Muscle of leg (tissue), 16 donors: ENCODE measurements at places on chromosomes 6 and 20.

GRCh38 chr6:14309516-14309915, 191.9 kb downstream of the CD83 start:
- no peak for DNase-seq

DNA sequence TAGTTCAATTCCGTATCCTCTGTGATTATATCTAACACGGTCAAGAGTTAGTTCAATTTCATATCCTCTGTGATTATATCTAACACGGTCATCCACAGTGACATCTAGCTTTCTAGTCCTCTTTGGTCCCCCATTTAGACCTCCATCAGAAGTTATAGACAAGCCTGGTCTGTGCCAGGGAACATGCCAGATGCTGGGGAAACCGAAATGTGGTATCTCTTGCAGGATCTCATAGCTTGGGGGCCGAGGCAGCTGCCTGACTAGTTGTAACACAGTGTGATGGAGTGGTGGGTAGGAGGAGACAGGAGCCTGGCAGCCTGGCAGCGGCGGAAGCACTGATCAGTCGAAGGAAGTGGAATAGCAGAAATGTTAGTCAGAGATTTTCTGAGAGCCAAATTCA, 13.8 kb upstream of the SMOC2 start:
- no peak for DNase-seq

GRCh38 chr6:20028143-20028542, 184.1 kb downstream of the MBOAT1 start:
- no peak for DNase-seq

DNA sequence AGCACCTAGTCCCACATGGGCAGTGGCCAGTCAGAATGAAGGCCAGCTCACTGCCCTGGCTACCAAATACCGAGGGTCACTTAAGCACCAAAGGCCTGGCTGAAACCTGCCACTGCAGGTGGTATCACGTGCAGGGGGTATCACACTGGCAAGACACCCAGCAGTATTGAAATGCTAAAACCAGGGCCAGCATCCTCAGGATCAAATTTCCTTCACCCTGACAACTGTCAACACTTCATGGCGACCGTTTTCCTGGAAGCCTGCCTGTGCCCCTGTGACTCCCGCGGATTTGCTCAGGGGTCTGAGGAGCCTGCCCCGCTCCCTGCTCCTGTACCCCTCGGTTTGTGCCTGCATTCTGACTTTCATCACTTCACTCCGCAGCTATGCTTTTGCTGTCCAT, 151.1 kb downstream of the TTLL2 start:
- no peak for DNase-seq

- no peak for DNase-seq
Observed at GRCh38 chr20:18669241-18670019, 81.6 kb downstream of the DTD1 start.

GRCh38 chr6:5201271-5201670, 59.5 kb downstream of the LYRM4 start:
- no peak for DNase-seq

DNA sequence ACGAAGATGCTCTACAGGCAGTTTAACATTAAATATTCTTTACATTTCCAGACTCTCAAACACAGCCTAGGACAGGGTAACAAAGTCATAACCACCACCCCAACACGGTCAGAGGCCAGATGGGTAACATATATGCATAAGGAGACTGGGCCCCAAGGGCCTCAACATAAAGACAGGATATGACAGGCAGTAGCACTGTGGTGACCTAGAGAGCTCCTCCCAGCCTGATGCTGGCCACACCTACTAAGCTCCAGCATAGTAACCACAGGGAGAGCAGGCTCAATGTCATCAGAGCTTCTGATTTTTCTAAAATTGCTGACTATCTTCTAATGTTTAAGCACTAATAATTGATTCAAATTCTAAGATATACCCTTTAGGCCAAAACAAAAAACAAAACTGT, 21.7 kb downstream of the SMLR1 start:
- no peak for DNase-seq
